ENCODE measurements at places on chromosomes 4 and X. TPM values are rescaled to one million over a fixed set of nuclear protein-coding genes. Genes with fewer than 3 reads are reported as not detected.

USP17L29 gene
- total RNA-seq: not detected

EGF gene
- 8.6 TPM for total RNA-seq

ENPEP gene
- total RNA-seq: 3.8 TPM

GRCh38 chrX:70033348-70034051 is 16.2 kb downstream of the AWAT2 start:
- DNase-seq: no peak

DNA sequence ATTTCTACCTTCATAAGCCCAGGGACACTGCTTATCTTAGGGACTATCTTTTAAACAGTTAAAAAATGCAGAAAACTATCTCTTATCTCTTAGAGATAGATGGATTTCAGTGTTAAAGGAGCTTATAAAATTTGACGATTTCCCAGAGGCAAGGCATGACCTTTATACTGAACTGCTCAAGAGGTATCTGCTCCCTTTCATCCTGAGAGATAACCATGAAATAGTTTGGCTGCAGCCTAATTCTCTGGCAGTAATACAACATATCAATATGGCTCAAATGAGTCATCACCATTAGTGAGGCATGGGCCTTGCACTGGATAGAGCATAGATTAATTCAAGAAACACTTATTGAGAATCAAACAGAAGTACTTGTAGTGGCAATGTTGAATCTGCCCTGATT is 348.2 kb upstream of the GRIA3 start:
- DNase-seq: no peak

DNA sequence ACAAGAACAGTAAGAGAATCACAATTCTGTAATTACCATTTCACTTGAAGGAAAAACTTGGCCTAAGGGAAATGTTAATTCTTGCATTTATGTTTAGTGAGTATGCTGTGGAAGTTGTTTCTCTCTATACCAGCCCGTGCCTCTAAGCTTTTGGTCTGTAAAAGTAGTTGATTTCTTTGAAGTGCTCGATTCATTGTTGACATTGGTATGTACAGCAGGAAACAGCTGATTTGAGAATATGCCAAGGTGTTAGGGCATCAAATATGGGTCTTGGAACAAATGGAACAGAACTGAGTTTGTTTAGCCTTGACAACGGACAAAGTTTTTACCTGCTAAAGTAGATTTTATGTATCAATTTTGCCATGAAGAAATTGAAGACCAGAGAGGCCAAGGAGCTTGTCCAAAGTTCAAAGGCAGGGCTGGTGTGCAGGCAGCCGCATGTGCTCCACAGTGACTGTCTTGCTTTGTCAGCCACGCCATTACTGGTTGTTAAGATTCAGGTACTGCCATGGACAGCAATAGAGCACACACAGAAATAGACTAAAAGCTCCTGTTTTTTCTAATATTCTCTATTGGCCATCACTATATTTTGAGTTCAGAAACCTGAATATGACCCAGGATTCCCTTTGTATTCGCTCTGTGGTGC is 75.5 kb upstream of the TLR3 start:
- DNase-seq: no peak

- DNase-seq: no peak
Observed at GRCh38 chrX:46198858-46199257, 346.4 kb downstream of the ZNF674 start.

GRCh38 chr4:147831551-147832171 is 99.8 kb downstream of the ARHGAP10 start:
- DNase-seq: peak; percentile 71

DNA sequence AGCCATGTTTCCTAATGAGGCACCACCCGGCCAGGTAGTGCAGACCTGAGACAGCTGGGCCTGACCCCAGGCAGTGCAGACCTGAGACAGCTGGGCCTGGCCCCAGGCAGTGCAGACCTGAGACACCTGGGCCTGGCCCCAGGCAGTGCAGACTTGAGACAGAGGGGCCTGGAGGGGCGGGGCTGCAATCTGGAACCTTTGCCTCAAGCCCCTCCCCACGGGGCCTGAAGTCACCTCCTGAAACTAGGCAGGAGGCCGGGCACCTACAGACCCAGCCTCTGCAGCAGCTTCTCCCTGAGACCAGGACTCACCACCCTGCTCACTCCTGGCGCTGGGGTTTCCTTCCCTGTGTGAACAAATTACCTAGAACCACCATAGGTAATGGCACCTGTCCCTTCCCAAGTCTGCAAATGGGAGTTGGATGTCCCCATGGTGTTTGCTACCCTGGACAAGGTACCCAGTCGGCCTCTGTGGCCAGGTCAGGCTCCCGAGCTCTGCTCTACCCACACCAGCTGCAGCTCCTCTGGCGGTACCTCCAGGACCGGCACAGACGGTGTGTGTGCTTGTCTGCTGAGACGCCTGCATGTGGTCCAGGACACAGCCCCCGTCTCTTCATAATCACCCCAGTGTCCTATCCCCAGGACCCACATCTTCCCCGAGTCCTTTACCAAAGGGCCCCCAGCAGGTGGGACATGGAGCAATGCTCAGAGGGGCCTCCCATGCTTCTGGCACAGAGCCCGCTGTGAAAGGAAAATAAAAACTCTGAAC is 53.1 kb upstream of the C4orf50 start:
- no peak for DNase-seq
